ENCODE measurements at places on chromosomes 7 and 10.

DNA sequence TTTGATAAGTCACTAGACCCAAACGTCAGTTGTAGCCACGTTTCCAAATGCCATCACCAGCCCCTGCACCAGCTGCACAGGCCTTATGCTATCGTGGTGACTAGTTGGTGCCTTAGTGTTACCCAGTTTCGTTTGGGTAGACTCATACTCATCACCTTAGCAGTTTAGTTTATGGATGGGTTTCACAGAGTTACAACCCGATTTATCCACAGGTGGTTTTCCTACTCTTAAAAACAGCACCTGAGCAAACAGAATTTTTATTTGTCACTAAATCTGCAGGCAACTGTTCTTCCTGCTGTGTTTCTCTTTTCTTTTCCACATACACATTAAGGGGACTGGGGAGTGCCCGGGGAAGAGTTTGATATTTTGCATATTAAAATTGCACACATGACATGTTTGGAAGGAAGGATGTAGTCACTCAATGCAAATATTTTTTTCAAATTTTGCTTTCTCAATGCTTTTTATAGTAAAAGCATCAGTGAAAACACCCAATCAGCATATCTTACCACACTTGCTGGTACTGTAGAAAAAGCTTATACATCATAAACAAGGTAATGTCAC, 41.6 kb downstream of the PDSS1 start:
- no peak for DNase-seq

DNA sequence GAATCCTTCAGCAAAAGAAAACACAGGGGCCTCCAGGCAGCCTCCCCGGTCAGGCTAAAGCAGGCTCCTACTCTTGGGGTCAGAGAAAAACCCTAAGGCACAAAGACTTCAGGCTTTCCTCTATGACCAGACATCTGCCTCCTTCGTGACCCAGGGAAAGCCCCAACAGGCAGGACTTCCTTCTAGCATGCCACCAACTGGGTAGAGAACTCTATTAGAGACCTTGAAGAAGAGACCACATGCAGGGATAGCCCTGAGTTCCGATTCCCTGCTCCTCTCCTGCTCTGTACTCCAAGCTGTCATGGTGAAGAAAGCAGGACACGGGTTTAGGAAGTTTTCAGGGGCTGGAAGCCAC, 1.3 kb downstream of the TRPV6 start:
- DNase-seq: no peak

DNA sequence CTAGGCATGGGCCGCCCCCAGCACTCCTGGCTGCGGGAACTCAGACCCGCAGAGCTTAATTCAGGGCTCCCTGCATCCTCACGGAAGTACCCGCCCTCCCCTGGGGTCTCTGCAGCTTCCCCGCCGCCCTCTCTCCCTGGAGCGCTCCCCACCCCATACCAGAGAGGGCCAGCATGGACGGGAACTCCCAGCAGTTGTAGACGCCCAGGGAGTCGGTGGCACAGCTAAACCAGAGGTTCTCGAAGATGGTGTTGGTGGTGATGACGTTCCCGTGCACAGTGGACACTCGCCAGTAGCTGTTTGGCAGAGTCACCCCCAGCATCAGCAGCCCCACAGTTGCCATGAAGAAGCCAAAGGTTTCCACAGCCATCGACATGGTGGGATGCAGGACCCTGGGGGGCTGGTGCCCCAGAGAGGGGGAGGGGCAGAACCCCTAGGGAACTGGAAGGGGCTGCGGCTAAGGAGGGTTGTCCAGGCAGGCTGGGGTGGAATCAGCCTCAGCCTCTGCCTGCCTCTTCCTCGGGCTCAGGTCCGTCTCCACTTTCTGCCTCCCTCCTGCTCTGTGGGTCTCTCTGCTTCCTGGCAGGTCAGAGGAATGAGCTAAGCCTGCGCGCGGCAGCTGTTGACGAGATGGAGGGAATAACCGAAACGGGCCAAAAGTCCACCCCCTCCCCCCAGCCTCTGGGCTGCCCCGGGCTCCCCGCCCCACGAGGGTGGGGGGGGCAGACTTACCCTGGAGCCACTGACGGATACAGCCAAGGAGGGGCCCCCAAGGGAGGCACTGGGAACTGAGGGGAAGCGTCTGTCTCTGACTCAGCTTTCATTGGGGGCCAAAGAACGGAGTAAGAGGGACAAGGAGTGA, at the start of gene CLDN15:
CLDN15 (minus strand) TSS at position 597 of the 862 bp plus-strand sequence; CDS start at position 376, 221 bp downstream.
- no peak for DNase-seq

DNA sequence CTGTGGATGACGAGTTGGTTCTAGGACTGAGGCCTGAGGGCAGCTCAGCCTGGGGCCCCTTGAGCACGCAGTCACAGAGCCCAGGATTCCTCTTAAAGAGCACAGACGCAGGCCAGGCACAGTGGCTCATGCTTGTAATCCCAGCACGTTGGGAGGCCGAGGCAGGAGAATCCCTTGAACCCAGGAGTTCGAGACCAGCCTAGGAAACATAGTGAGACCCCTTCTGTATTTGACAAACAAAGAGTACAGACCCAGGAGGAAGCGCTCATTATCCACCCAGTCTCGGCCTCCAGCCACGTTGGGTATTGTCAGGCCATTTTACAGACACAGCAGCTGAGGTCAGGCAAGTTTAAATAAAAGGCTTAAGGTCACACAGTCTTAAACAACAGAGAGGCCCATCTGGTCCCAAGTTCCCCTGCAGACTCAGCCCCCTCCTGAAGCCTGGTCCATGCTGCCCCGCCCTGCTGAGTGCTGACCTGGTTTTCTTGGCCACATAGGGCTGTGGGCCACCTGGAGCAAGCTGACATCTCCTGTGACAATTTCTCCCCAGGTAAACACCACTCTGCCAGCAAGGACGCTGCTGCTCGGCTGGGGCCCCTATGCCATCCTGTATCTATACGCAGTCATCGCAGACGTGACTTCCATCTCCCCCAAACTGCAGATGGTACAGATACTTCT, 12.6 kb downstream of the RGR start:
- no peak for DNase-seq

DNA sequence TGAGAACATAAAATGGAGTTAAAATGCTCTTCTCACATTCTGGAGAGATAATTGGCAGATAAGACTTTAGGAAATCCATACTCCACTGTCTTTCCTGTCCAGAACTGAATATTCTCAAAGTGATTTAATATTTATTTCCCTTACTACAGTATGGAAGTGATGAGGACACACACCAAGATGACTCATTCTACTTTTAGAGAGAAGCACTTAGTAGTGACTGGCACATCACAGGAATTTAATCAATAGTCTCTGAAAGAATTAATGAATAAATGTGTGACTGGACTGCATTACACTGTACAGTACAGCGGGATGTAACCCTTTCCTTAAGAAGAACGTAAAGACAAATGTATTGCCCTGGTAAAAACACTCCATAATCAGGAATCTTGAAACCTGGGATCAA, 116.7 kb downstream of the SEMA3E start:
- no peak for DNase-seq

DNA sequence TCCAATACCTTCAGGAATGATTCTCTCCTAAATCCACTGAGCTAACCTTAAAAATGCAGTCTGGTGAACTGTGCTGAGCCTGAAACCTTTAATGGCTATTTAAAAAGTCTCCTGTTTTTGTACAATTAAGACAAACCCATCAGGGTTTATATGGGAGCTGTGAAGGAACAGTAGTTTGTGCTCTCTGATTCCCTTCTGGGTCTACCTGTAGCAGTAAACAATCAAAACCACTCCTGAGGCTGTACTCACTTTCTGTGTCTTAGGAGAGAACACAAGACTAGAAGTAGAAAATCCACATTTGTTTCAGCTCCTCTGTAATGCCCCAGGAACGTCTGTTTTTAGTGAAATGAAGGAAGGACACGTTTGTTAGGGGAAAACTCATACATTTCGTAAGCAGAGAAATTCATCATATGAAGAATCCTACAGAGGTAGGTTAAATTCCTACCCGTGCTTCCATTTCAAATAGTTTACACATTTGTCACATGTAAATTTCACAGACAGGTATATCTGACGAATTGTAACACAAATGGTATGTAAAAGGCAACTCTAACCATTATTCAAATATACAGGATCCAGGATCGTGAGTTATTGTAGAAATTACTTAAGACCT, 2.6 kb downstream of the CUX1 start:
- DNase-seq: no peak

- no peak for DNase-seq
Observed at GRCh38 chr7:151124481-151124880, 38.2 kb downstream of the AGAP3 start.

DNA sequence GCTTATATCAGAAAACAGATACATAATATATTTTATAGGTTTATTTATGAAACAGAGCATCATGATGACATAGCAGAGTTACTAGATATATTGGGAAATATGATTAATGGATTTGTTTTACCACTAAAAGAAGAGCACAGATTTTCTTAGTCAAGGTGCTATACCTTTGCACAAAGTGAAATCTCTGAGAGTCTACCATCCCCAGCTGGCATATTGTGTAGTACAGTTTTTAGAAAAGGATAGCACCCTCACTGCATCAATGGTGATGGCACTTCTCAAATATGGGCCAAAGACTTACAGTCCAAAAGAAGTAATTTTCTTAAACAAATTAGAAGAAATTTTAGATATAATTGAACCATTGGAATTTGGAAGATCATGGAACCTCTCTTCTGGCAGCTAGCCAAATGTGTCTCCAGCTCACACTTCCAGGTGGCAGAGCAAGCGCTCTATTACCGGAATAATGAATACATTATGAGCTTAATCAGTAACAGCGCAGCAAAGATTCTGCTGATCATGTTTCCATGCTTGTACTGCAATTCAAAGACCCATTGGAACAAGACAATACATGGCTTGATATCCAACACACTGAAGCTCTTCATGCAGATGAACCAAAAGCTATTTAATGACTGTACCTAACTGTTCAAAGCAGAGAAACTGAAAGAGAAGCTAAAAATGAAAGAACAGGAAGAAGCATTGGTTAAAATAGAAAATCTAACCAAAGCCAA, 21.9 kb upstream of the CREB3L2 start:
- no peak for DNase-seq

DNA sequence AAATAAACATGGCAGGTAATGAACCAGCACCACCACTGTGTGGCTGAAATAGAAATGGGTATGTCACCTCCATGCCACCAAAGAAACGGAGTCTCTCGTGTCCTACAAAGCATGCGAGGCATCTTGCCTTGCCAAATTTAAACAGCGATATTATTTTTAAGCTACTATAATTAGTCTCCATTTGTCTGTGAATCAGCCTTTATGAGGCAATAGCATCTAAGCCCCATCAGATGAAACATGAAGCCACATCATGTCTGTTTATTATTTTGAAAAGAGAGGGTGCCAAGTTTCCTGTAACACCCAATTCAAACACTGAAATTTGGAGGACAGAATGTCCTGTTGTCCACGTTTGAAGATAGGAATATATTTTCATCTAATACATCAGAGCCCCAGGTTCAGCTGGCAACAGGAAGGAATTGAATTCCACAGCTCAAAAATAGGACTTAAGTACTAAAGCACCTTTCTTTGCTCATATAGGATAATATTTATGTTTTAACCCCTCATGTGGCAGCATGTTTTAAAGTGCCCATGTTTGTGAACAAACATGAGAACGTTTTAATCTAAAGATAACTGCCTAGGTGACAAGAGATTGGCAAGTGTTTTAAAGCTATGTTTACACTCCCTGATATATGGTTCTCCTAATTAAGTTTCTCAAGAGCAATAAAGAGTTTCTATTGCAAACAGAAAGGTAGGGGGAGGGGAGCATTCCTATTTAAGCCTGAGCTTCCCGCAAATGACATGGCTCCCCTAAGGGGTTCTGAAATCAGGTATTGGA, 86.8 kb downstream of the SORBS1 start:
- DNase-seq: peak; percentile 52

DNA sequence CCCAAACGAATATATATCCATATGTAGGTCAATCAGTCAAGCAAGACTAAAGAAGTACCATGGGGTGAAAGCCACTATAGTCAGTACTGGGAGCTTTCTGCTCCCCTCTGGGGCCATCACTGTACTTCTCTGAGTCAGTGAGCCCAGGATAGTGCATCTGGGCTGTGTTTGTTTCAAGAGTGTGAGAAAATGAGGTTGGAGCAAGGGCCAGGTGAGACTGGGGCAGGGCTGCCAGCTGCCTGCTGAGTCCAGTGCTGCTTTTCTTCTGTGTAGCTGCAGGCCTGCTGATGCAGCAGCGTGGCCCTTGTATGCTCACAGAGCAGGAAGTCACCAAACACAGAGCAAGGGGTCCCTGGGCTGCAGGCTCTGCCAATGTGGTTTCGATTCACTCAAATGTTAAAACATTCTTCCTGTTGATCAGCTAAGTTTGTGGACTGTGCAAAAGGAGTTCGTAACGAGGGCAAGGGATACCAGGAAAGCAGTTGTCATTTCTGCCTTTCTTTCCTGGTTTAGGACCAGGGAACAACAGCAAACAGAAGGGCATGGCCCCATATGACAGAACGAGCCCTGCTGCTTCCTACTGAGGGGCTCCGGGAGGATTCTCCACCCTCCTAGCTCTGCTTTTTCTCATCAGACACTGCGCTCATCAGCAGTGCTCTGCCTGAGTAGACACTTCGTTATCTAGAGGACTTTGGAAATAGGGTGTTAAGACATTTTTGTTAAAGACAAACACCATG, 65.4 kb upstream of the TNS3 start:
- DNase-seq: peak; percentile 29

DNA sequence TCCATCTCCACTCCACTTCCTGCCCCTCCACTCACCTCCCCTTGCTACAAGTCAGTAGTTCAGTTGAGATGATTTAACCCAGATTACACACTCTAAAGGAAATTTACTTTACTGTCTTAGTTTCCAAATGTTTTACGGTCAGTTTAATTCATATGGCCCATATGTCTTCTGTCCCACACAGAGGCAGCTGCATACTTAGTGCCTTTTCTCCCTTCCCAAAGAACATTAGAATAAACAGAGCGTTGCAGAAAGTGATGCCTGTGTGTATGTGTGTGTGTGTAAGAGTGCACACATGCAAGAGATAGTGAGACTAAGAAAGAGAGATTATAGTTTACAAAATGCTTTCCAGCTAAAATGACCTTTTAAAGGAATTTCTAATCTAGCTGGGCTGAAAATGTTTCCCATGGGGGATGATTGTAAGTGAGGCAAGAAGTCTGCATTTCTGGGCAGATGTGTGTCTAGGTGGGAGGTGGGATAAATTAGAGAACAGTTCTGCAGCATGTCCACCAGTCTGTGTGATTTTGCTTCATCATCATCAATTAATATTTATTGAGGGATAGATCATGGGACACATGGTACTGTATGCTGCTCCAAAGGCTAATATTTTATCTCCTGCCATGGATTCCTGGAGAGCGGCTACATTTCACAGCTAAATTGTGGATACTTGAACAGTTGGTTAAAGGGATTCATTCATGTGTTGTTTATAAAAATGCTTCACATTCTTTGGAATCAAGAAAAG, 81.5 kb downstream of the NXPH1 start:
- no peak for DNase-seq

DNA sequence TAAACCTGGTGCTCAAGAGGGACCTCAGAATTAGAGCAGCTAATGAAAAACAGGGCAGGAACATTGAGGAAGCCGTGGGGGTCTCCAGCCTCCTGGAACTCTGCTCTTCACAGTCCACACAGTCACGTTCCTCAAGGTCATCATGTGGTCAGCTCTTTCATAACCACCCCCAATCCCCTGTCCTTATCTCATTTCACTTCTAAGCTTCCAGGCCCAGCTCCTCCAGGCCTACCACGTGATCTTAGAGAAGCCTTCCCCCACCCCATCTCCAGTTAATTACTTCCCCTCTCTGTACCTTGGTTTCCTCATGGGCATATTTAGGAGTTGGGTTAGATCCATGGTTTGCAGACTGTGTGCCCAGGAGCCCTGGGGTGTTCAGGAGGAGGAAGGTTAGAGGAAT, 106.4 kb upstream of the TCF7L2 start:
- DNase-seq: no peak

- peak; percentile 72 for DNase-seq
Observed at GRCh38 chr7:29194206-29194593, 375 bp upstream of the CHN2 start.

GRCh38 chr7:80600046-80600445, 38.4 kb upstream of the CD36 start:
- no peak for DNase-seq

Data from SHP77 (cell line).